AG10803 (cell line): ENCODE measurements at places on chromosomes 13 and 19.

- DNase-seq = peak; percentile 28
Observed at GRCh38 chr13:98575009-98575903, 1.7 kb downstream of the STK24 start.

GRCh38 chr13:77305266-77305665, 21.6 kb downstream of the MYCBP2 start:
- DNase-seq = no peak

- DNase-seq = no peak
Observed at GRCh38 chr13:76020421-76020955, 384.4 kb downstream of the LMO7 start.

- DNase-seq = no peak
Observed at GRCh38 chr19:1230783-1231489, 6.9 kb downstream of the CBARP start.

- no peak for DNase-seq
Observed at GRCh38 chr13:57044910-57045309, 95.8 kb upstream of the PRR20A start.

GRCh38 chr19:48689449-48689848, 6.3 kb upstream of the FUT2 start:
- DNase-seq = no peak

DNA sequence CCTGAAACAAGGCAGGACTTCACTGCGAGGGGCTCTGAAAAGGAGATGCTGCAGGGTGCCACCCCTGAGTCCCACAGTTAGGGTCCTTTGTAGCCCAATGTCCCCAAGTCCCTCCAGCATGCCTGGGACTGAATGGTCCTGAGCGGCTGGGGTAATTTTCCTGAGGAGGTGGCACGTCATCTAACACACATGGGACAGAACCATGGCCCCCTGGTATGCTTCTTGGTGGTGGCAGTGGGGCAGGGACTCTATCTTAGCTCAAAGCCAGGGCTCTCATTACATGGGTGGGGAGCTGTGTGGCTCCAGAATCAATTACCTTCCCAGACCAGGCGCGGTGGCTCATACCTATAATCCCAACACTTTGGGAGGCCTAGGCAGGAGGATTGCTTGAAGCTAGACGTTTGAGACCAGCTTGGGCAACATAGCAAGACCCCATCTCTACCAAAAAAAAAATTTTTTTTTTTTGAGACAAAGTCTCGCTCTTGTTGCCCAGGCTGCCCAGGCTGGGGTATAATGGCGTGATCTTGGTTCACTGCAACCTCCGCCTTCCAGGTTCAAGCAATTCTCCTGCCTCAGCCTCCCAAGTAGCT, 7.9 kb upstream of the SLC7A9 start:
- DNase-seq = no peak

- no peak for DNase-seq
Observed at GRCh38 chr19:16157601-16158000, 14.1 kb downstream of the HSH2D start.

GRCh38 chr19:42286349-42287016, 15.4 kb upstream of the PRR19 start:
- peak; percentile 15 for DNase-seq

DNA sequence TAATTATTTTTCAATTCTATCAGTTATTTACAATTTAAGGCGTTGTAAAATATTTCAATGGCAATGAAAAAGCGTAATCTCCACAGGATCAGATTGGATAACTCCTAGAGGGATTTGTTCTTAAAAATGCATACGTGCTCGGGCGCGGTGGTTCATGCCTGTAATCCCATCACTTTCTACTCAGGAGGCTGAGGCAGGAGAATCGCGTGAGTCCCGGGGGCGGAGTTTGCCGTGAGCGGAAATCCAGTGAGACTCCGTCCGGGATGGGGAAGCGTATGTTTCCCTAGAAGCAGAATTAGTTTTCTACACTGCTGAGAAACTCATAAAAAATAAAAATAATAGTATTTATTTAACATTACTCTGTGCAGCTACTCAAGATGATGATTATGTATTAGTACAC, 917.8 kb upstream of the PCDH20 start:
- no peak for DNase-seq

DNA sequence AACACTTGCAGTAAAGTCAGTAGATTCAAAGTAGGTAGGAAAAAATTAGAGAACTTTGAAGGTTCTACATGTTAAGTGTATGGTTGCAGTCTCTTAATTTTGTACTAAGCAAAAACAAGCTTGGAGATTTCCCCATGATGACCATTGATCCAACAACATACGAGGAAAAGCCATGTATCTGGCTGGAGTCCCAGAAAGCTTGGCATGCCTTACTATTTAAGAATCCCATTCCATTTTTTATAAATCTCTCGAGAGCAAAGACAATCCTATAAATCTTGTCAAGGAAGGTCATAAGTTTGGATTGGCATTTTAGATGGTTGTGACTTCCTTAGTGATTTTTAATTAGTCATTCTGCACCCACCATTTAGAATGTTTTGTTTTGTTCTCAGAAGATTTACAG, 495.9 kb downstream of the GPC5 start:
- DNase-seq = no peak

DNA sequence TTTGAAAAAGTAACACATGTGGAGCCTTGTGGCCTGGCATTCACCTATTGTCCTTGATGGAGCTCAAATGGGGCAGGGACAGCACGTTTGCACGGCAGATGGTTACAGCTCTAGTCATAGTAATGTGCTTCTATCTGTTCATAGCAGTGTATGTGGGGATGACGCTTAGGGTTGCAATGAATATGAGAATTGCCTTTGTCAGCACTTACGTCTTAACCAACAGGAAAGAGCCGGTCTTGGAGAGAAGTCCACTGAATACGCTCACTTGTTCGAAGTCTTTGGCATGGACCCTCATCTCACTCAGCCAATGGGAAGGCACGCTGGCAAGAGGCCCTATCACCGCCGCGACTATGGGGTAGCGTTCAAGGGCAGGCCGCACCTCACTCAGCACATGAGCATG, 18.9 kb upstream of the OR7D2 start:
- no peak for DNase-seq

- DNase-seq = peak; percentile 97
Observed at GRCh38 chr19:48819366-48819816, 8.6 kb upstream of the BCAT2 start.

- DNase-seq = no peak
Observed at GRCh38 chr13:43431841-43432240, 354.9 kb downstream of the ENOX1 start.

DNA sequence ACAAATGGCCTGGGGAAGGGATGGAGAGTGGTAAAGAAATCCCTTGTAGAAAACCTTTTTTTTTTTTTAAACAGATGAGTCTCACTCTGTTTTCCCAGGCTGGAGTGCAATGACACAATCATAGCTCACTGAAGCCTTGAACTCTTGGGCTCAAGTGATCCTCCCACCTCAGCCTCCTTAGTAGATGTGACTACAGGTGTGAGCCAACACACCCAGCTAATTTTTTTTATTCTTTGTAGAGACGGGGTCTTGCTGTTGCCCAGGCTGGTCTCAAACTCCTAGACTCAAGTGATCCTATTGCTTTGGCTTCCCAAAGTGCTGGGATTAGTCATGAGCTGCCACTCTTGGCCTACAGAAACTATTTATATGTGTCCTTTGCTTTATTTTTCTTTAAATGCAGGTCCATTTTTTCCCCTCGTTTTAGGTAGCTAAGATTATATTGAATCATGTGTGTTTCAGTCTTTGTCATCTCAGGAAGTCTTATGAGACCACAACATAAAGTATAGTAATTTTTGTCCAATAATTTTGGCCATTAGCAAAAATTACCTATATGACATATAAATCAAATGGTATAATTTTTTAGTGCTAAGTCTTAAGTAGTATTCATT, 10.5 kb downstream of the LPAR6 start:
- no peak for DNase-seq

DNA sequence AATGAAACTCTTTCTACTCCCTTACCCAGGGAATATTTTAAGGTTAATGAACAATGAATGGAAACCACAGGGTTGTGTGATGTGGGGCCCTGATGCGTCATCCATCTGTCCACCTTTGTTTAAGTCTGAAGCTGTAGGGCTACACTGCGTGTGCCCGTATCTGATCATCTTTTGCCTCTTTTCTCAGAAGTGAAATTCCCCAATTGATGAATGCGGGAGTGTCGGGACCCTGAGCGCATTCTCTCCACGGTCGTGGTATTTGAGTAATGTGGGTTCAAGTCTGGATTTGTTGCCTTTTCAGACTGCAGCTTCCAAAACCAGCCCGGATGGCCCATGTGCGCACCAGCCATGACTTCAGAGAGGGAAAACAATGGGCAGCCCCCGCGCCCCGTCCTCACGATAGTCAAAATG, 112.3 kb downstream of the COL4A2 start:
- no peak for DNase-seq

- DNase-seq = peak; percentile 26
Observed at GRCh38 chr19:12194827-12195731, 32.2 kb downstream of the ZNF136 start.

GRCh38 chr19:10105509-10106099, 558 bp upstream of the PPAN start:
- no peak for DNase-seq

DNA sequence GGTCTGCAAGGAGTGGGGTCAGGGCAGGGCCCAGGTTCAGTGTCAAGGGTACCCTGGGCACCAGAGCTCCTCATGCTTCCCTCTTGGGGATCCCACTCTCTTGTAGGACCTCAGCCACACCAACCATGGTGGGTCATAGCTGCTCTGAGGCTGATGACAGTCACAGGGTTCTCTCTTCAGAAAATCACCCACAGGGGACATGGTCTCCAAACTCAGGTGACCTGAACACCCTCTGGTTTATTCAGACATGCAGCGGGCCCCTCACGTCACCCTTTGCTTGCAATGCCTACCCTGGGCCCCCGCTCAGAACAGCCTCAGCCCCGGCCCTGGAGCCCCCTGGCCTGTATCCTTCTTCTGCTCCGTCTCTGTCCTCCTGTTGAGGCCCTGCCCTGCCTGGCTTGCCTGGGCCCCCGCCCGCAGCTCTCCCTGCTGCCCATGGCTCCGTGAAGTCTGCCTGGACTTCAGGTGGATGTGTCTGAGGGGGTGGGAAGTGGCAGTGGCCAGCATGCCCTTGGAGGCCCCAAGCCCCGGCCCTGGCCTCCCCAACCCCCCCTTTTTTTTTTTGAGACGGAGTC, 20.4 kb downstream of the CHERP start:
- DNase-seq = no peak

GRCh38 chr13:102182170-102182569, 219.7 kb downstream of the FGF14 start:
- no peak for DNase-seq

DNA sequence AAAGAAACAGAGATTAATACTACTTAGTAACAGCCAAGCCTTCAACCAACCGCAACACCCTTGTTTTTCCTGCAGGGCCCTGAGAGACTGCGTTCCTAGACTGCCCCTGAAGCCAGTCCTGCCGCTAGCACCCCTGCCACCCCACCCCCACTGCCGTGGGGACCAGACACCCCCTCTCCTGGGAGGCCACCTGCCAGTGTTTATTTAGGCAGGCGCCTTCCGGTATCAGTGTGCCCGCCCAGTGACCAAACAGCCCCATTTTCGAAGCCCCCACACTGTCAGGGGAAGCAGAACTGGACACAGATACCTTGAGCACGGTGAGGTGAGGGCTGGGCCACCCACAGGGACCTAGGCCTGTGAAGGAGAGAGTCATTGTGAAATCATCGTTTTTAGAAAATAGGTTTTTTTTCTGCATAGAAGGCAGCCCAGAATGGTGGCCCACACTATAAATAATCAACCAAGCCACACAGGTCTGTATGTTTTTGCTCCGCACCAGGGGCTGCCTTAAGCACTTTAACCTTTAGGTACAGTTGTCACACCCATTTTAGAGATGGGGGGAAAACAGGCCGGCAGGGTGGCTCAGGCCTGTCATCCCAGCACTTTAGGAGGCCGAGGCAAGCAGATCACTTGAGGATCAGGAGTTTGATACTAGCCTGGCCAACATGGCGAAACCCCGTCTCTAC, 3.5 kb upstream of the TLE5 start:
- no peak for DNase-seq

DNA sequence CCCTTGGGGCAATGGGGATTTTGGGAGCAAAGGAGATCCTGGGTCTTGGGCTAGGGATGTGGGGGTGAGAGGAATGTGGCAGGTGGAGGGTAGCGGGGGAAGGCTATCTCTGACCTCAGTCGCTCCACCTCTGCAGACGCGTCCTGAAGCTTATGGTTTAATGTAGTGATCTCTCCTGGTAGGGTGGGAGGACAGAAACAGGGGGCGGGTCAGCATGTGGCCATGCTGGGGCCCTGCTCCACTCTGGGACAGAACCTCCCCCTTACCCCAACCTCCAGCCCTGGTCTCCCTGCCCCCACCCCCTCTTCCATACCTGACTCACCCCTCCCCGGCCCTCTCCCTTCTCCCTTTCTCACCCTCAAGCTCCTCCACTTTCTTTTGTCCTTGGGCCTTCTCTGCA, 1.4 kb downstream of the BST2 start:
- DNase-seq = no peak

GRCh38 chr19:27740396-27740795, 1472.6 kb downstream of the UQCRFS1 start:
- no peak for DNase-seq

- no peak for DNase-seq
Observed at GRCh38 chr19:35119091-35119490, 3.5 kb downstream of the FXYD3 start.

DNA sequence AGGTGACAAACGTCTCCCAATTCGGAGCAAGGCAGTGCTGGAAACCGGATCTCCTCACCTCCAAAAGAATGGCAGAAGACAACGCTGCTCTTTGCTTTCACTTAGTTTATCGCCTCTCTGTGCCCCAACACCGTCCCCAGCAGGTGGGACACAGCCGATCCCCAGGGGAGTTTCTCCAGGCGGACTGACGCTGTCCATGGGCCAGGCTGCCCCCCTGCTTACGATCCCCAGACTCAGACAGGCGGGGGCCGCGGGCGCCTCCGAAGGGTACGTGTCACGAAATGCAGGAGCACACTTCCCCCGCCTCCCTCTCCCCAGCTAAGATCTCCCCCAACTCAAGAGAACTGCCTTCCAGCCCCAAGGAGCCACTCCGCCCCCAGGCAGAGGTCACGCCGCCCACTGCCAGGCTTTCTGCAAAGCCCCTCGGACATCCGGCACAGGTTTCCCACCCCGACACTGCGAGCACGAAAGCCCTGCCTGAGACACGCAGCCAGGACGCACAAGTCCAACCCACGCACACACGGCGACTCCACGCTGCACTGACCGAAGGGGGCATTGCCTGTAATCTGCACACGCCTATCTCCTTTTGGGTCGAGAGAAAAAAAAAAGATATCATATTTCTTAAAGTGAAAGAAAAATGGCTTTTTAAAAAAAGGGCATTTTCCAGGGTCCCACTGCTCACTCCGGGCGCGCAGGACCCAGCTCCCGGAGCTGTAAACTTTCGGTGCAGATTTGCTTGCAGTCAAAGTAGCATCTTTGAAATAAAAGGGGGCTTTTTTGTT, 2.0 kb downstream of the SPRY2 start:
- DNase-seq = peak; percentile 86

- DNase-seq = peak; percentile 40
Observed at GRCh38 chr13:98664047-98664446, 87.1 kb upstream of the STK24 start.

GRCh38 chr13:106850973-106851650, 283.2 kb upstream of the ARGLU1 start:
- no peak for DNase-seq

DNA sequence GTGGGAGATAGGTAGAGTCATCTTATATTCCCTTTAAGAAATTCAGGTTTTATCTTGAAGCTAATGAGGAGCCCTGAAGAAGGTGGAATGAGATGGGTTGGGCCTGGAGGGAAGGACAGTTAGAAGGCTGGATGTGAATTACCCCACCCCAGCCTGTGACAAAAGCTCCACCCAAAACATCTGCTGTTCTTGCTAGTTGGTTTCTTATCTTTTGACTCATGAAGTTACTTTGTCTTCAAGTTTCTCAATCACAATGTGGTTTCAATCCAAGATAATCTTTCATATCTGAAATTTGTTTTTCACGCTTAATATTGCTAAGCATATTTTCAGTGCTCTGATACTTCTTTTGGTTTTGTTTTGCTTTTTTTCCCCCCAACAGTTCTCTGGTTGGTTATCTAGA, 38.3 kb upstream of the HMGB1 start:
- DNase-seq = peak; percentile 16
